H7 (cell line): ENCODE measurements at places on chromosomes 1 and 21. TPM values are rescaled to one million over a fixed set of nuclear protein-coding genes. Genes with fewer than 3 reads are reported as not detected.

DNA sequence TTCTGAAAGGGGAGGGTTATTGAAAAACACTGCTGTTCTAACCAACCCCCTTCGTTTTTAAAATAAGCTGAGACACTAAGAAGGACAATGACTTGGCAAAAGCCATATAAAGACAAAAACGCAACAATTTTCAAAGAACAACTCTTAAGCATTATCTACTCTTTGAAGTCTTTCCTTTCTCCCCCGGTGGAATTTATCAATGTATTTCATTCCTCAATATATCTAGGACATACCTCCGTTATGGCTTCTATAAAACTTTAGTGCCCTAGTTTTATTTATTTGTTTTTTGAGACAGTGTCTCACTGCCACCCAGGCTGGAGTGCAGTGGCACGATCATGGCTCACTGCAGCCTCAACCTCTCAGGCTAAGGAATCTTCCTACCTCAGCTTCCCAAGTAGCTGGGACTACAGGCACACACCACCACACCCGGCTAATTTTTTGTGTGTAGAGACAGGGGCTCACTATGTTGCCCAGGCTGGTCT, 3.2 kb downstream of the NRDC start:
- no peak for DNase-seq

DNA sequence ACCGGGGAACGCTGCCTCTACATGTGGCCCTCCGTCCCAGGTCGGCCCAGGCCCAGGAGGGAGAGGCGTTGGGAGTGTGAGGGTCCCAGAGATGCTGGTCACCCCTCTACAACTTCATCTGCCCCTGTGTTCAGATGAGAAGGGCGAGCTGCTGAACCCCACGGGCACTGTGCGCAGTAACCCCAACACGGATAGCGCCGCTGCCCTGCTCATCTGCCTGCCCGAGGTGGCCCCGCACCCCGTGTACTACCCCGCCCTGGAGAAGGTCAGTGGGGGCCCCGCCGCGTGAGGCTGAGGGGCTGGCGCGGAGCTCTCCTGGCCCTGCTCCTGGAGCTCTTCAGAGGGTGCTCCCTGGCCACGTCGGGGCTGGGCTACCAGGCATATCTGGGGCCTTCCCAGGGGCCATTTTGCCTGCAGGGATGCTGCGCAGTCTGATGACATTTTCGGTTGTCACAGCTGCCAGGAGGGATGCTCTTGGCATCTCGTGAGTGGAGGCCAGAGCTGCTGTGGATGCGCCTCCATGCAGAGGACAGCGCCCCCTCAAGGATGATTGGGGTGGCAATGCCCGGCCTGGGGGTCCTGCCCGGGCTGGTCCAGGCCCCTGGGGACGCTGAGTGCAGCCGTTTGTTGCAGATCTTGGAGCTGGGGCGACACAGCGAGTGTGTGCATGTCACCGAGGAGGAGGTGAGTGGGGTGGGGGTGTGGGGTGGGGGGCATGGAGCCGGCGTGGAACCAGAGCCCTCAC, 68.6 kb downstream of the PIK3CD start:
- peak; percentile 82 for DNase-seq

DNA sequence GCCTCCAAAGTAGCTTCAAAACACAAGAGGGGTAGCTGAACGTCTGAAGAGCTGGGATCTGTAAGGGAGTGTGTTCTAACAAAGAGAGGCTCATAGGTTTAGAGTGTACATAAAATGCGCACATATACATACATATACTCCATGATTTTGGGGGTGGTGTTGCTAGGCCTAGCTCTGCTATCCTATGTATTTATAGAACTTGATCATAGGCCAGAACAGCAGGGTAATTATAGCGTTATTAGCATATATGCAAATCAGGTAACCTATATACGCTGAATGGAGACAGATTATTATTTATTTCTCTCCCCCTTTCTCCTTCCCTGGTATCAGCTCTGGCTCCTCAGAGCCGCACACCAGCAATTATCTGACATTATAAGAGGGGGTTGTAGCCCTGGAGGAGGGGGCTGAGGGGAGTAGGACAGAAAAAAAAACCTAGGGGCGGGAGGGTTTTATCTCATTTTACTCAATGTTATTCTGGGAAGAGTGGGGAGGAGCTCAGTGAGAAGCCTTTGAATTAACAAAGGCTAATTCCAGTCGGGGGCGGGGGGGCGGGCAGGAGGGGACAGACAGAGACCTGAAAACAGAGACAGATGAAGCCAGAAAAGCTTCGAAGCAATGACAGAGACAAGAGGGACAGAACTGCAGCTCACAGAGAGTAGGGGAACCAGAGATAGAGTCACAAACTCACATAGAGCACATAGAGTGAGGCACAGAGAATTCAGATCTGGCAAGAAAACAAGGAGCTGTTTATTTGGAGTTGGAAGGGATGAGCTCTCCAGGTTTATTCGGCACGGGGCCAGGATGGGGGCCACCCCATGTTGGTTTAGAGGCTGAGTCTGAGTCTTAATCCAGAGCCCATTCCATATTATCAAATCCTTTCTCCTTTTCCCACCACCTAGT, 63.0 kb downstream of the RHBG start:
- DNase-seq: no peak

- DNase-seq: no peak
Observed at GRCh38 chr1:23433122-23433521, 8.6 kb upstream of the TCEA3 start.

DNA sequence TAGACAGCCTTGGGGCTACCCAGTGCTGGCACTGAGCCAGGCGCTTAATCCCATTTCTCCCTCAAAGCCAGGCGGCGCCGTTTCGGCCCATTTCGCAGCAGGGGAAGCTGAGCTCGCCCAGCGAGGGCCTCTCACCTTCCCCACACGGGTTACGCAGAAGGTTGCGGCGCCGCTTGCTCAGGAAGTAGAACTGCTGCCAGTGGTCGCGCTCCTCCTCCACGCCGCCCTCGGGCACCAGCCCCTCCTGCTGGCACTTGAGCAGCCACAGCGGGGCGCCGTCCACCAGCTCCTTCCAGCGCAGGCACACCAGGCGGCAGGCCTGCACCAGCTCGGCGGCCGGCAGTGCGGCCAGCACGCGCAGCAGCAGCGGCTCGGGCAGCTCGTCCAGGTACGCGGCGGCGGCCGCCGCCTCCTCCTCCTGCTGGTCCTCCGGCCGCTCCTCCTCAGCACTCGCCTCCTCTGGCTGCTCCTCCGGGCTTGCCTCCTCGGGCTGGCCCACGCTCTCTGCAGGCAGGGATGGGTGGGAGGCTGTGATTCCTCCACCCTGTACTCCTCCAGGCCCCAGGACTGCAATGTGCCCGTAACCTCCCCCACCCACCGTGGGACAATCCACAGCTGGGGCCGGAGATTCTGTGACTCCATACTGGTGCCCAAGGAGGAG, 3.8 kb downstream of the FBXO2 start:
- peak; percentile 87 for DNase-seq

DNA sequence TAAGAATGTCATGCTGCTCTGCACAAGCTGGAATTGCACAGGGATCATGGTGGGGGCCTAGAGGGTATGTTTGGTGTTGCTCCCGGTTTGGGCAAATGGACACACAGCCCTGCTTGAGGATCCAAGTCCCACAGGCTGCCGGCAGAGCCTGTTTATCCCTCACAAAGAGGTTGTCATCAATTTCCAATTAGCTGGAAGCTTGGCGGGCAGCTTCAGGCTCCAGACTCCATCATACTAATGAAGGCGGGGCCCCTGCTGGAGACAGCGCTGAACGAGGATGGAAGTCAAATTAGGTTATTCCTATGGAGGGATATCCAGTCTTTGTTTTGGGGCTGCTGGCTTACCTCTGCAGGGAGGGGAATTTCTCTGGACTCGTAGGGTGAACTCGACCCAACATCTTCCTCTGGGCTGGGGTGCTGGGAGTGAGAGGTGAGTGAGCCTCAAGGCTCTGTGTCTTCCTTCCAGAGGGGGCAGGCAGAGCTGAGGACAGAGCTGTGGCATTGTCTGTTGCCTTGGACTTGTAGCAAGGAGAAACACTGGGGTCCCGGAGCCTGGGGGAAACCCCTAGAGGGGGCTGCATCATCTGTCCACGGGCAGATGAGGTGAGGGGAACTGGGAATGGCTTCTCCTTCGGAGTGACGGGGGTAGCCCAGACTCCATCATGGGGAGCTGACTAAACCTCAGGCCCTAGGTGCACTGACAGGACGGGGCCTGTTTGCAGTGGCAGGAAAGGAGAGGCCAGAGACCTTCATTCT, 24.9 kb upstream of the PARP1 start:
- no peak for DNase-seq

- DNase-seq: no peak
Observed at GRCh38 chr1:155479205-155479604, 83.4 kb downstream of the ASH1L start.

DNA sequence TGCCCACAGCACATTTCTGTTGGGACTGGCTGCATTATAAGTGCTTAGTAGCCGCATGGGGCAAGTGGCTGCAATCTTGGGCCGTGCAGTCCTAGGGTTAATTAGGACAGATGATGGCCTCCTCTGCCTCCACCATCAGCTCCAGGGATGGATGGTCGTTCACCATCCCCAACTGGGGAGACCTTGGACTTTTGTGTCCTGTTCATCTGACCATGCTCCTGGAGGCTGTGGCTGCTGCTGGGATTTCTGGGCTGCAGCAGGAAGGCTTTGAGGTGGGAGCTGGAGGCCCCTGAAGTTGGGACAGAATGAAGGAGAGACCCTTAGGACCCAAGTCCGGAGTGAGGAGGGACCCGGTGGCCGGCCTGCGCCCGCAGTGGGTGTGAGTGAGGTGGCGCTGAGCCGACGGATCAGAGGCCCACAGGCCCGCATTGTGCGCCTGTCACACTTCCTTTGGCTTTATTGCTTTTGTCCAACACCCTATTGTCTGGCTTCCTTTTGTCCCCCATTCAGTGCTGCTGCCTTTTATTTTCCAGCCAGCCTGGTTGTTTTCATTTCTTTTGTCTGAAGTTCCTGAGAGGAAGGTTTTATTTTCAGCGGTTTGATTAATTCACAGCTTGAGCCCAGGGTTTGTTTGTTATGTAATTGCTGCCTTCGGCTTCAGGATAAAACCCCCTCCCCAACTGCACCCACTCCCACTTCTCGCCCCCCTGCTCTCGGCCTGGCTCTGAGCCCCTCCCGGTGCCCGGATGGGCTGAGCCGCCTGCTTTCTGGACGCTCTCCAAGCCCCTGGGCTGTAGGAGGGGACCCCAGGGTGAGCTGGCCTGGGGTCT, 35.6 kb downstream of the SOX13 start:
- peak; percentile 95 for DNase-seq

DNA sequence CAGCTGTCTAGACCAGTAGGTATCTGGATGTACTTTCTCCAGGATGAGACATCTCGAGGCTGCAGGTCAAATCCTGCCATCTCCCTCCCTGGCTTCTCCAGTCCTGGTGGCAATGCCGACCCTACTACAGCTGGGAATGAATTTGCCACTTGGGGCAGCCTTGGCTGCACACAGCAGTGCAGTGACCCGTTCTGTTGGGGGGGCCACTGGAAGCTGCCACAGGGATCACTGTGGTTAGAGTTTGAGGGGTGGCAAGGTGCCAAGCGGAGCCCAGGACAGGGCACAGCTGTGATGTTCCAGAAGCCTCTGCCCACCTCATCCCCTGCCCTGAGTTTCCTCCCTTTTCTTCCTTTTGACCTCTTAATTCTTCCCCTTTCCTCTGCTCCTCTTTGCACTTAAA, 17.1 kb downstream of the COL6A2 start:
- peak; percentile 16 for DNase-seq

DNA sequence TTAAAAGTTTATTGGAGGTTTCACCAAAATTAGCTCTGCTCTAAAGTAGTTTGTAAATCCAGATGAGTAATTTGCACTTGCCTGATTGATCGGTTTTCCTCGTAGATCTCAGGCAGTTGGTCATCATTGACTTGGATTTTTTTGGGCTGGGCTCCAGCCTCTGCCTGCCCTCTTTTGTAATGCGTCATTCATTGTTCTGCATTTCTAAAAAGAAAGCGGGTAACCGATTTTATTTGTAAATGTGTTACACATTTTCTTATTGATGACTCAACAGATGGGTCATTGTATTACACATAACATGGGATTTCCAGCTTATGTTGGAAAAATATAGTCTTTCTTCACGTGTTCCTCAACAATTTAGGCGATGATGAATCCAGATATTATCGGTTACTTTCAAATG, 5.5 kb downstream of the ETS2 start:
- DNase-seq: no peak

GRCh38 chr1:203492748-203493130, 1.2 kb upstream of the OPTC start:
- DNase-seq: no peak

- peak; percentile 99 for DNase-seq
Observed at GRCh38 chr1:53470155-53470554, 11.0 kb downstream of the DMRTB1 start.

GRCh38 chr1:9615316-9616063, 26.8 kb downstream of the TMEM201 start:
- DNase-seq: peak; percentile 94

DNA sequence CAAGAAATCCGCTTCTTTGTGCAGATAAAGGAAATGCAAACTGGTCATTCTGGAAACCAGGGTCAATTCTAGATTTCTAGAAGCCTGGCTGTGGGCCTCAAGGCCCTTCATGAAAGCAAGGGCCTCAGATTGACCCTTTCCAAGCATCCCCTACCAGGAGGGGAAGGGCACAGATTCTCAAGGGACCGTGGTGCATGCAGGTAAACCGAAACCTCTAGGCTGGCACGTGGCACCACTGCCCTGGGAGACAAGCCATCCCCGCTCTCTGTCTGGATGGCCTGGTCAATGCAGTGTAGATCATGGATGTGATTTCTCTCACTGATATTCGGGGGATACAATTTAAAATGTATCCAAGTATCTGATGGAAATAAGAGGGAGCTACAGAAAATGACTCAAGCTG, 69.4 kb downstream of the TOMM20 start:
- DNase-seq: peak; percentile 11

GRCh38 chr1:180282401-180283044, 52.5 kb downstream of the LHX4 start:
- DNase-seq: no peak

DNA sequence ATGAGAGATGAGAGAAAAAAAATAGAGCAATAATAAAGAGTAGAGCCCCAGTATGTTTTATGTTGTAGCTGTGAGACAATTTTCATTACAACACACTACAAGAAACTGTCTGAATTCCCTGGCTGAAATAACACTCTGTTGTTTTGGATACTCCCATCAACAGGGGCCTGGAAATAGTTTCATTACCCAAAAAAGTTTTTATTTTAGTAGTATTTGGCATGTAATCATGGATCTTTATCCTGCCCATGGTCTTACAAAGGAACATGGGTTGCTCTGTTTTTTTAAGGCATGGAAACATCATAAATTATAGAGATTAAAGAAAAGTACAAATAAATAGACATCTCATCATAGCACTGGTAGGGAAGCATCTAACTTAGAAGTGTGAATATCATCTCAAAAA, 56.3 kb downstream of the GNG12 start:
- DNase-seq: no peak

GRCh38 chr1:118863688-118864087, 124.5 kb downstream of the TBX15 start:
- DNase-seq: no peak

DNA sequence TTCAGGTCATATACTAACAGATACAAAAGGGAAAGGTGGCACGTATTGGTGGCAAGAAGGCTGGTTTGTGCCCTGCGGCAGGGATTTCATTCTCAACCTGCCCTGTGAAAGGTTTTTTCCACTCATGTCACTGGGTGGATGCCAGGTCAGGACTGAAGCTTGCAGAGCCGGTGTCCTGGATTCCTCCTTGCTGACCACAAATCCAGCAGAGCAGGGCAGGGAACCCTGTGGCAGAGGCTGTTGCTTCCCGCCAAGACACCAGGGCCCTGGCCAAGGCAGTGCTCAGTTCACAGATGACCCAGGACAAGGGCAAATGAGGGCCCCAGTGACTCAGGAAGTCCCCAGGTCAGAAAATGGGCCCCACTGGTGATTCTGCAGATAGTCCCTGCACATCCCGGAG, 16.4 kb downstream of the BSND start:
- DNase-seq: no peak

Gene HSD3B2
- 0.07 TPM in 2 replicates for total RNA-seq

Gene HSF2BP
- 0.52 and 0.85 TPM in 2 replicates for total RNA-seq

Gene FCGR3A
- not detected in 2 replicates for total RNA-seq

Gene MYOM3
- 0.03 and 0.11 TPM in 2 replicates for total RNA-seq

Gene DYNLT4
- total RNA-seq: 1.00 TPM in 1 of 2 replicates, not detected in the other
